NCI-H1092 treated with DMSO at 0.1 percent for 48 hours (cell line): ENCODE measurements at places on chromosomes 2 and 18.

GRCh38 chr18:14939141-14939540, 191.2 kb downstream of the ANKRD30B start:
- DNase-seq, result no peak

DNA sequence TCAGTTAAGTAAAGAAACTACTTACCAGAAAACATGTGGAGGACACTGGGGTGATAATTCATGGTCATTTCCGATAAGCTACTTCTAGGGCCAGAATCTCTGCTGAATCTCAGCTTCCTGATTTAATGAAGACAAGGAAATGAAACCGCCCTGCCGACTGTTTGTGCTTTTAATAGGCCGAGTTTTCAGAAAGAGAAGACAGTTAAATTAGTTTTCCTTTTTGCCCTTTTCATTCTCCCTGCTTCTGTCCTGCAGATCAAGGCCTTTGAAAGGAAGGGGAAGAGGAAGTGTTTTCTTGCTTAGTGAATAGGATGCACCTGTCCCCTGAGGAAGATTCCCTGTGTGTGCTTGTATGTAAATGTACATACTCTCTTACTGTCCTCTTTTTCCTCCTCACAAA, 126.6 kb downstream of the SH3RF3 start:
- no peak for DNase-seq

GRCh38 chr2:219184121-219184520, 6.0 kb downstream of the RETREG2 start:
- no peak for DNase-seq

DNA sequence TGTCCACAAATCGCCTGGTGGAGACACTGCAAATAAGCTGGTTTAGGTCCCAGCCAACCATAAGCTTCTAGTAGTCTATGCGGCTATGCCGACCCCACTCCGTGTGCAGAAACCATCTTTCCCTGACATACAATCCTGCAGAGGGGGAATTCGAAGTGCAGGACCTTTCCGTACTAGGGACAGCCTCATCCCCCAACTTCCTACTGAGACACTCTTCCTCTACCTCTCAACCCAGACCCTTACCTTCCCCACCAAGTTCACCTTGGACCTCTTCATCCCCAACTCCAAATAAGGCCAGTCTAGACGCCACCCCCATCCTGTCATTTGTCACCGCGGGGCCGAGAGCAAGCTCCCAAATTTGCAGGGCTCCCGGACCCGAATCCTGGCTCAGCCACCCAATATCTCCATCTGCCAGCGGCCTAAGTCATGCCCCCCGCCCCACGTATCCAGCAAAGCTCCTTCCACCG, 496 bp downstream of the SUCLG1 start:
- no peak for DNase-seq

DNA sequence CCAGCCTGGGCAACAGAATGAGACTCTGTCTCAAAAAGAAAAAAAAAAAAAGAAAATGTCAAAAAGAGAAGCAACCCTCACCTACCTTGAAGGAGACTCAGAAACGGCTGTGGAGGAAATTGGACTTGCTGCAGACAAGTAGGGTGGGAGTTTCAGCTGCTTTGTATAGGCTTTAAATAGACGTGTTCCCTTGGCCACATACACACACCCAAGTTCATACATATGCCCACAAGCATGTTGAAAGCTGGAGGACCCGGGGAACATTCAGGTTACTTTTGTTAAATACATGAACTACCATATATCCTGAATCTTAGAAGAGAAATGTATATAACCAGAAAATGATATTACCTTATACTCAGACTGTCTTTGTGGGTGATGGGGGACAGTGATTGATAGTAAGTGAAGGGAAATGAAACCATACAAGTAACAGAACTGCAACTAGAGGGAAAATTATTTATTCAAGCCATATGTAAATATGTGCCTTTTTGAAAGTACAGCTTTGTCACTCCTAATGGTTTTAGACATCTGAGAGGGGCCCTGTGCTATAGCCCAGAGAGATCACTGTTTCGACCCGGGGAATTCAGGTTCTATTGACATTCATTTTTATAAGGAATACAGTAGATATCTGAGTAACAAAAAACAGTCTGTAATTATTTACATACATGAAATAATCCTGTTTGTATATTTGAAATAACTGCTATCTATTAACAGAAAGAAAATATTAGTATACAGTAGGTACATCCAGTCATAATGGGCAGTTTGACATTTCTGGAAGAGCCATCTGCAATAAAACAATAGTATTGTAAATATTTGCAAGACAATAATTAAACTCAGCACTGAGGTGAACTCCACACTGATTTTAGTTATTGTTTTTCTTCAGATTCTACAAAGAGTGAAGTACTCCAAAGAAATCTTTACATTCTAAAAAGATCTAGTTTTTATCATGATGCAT, 48.0 kb upstream of the TGIF1 start:
- no peak for DNase-seq

DNA sequence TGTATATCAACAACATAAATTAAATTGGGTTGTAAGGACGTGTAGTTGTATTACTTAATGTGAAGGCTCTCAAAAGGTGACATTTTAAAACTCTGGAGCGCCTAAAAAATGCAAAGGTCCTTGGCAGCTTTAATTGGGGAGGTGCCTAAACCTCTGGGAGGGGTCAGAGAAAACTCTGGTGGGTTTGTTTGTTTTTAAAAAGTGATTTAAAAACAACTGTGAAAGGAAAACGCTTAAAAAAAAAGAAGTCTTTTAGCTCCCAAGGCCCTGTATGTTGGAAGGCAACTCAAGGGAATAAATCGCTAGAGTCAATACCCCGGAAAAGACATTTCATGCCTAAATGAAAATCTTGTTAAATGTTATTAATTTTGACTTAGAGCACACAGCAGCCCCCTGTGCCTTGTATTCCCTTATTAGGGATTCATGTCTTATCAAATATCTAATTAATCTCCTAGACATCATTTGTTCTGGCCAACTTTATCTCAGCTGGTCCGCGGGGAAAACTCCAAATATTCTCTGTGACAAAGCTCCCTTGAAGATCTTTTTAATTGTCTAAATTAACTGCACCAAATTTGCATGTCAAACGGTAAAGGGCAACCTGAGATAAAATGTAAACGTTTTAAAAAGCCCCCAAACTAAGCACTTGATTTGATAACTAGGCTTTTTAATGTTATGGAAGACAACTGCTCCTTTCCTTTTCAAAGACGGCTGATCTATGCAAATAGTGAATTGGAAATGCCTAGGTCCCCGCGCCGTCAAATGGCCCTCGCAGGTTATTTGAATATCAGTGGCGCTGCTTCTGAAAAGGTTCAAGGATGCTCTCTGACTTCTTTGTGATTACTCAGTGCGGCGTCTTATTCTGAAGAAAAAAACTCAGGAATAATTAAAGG, 4.2 kb downstream of the SP9 start:
- no peak for DNase-seq

- DNase-seq, result no peak
Observed at GRCh38 chr18:45849529-45849928, 24.1 kb downstream of the SIGLEC15 start.

DNA sequence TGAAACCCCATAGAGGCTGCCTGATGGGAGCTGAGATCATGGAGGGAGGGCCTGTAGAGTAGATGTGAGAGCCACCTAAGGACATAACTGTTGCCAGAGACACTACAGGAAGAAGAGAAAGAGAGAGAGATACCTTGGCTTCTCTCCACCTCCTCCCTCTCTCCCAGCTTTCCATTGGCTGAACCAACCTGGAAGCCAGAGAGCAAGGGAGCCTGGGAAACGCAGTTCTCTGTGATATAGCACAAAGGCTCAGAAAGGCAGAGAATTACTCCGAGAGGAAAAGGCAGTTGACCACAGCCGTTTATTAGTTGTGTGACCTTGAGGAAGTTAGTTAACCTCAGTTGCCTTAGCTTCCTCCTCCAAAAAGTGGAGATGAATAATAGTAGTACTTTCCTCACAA, 37.7 kb upstream of the MAT2A start:
- DNase-seq, result no peak

DNA sequence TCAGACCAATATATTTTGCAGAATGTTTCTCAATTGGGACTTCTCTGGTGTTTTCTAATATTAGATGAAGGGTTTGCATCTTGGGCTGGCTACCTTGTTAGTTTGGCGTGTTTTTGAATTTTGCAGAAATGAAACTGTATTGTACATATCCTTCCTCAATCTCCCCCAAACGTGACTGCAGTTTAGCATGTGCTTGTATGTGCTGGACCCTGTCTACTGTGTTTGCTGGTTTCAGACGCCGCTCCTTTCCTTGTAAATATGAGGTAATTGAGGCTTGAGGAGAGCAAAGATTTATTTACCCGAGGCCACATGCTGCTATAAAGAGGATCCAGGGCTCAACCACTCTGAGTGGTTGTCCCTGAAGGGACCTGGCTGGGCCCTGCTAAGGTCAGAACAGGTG, 57.2 kb downstream of the NGEF start:
- DNase-seq, result no peak

DNA sequence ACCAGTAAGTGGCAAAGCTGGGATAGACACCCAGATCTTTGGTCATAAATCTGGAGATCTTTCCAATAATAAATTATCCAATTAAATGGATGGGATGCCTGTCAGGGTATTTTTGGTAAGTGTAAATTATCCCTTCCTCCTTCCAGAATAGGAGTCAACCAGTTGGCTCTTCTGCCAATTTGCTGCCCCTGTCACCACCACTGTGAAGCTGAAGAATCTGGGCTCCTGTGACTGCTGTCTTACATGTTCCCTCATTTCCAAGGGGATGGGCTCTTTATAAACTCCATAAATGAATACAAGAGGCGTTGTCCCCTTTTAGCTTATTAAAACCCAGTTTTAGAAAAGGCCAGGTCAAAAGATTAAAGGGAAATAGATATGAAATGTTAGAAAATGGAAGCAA, 17.8 kb upstream of the BMP10 start:
- no peak for DNase-seq

- DNase-seq, result no peak
Observed at GRCh38 chr18:21826196-21826595, 85.6 kb downstream of the MIB1 start.

DNA sequence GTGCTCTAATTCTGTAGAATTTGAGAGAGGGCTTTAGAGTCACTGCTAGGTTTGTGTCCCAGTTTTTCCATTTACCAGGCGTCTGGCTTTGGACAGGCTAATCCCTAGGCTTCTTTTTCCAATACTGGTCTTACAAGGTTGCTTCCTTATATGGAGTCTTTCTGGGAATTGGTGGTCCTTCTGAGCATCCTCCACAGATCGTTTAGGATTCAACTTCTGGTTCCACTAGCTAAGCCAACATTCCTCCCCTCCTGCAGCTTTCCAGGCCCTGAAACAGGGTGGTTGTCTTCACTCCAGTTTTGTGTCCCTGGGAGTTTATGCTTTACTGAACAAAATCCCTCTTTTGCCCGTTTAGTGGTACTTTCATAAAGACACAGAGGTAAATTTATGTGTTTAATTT, 170.6 kb downstream of the CERS6 start:
- no peak for DNase-seq

- DNase-seq, result no peak
Observed at GRCh38 chr2:155070489-155070888, 372.0 kb downstream of the KCNJ3 start.

- DNase-seq, result no peak
Observed at GRCh38 chr18:59820663-59821062, 79.1 kb upstream of the PMAIP1 start.

GRCh38 chr2:234278556-234279255, 218.2 kb downstream of the ARL4C start:
- DNase-seq, result no peak

DNA sequence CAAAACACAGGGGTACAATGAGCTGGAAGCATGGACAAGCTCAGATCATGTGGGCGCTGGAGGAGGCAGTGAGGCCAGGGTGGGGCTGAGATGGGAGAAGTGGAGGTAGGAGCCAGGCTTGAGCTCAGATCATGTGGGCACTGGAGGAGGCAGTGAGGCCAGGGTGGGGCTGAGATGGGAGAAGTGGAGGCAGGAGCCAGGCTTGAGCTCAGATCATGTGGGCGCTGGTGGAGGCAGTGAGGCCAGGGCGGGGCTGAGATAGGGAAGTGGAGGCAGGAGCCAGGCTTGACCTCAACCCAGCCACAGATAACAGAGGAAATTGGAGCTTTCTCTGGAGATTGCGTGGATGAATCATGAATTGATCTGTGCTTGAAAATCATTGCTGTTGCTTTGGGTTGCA, 48.3 kb upstream of the TMEM18 start:
- DNase-seq, result no peak

GRCh38 chr18:1037776-1038175, 133.1 kb downstream of the ADCYAP1 start:
- DNase-seq, result no peak

DNA sequence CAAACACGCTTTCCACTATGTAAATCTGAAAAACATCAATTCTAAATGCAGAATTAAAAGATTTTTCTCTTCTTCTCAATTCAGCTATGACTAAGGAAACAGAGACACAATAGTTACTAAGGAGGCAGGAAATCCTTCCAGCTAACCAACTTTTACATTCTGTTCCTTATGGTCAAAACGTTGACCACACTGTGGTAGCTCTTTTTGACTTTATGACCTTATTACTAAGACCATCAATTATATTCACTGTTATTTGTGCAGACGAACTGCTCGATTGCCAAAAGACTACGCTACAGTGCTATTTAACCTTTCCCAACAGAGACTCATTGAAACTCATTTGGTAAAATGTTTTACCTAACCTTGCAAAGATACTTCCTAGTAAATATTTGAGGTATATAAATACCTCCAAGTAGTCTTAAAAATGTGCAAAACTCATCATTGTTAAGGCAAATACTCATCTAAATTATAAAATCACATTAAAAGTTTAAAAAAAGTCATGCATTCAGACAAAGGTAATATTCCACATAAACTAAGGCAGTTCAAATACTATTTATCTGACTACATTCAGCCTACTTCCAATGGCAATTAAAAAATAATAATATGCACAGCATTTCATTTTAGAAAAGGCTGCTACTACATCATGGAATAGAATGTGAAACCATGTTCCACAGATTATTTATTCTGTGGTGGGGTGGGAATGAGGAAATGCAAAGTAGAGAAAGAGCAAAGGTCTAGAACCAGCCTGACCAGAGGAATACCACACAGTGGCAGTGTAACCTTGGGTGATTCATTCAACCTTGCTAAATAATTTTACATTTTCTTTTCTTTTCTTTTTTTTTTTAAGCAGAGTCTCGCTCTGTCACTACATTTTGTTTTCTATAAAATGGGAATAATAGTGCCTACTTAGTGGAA, 139.9 kb downstream of the THADA start:
- DNase-seq, result no peak

GRCh38 chr2:203681978-203682377, 24.5 kb upstream of the CD28 start:
- no peak for DNase-seq

DNA sequence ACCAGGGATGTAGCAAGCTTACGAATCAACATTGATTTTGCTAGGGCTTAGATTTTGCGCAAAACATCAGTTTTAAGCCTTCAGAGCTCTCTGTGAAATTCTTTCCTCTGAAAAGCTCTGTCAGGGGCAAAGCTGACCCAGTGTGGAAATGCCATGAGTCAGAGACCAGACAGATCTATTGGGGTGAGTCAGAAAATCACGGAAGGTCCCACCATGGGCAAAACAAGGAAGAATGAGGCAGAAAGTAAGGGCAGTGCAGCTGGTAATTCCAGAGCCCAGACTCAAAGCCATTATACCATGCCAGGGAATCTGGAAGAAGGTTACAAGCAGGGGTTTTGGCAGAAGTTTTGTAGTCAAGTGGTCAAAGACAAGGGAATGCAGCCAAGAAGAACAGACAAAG, 256.6 kb upstream of the CTAGE1 start:
- no peak for DNase-seq

GRCh38 chr2:96895746-96896651, 26.1 kb upstream of the SEMA4C start:
- peak; percentile 16 for DNase-seq
